ENCODE measurements at places on chromosomes 2 and 18. TPM values are rescaled to one million over a fixed set of nuclear protein-coding genes. Genes with fewer than 3 reads are reported as not detected.

GRCh38 chr18:80037869-80038630 lies 3.8 kb downstream of the RBFA start:
- no peaks in the 10 kb centered on the region for H3K27me3 ChIP-seq
- H3K4me3 ChIP-seq, result no peak overlapping the region
- DNase-seq, result no peak
- no peak overlapping the region for H3K27ac ChIP-seq
- peaks cover 13% of the 10 kb centered on the region for H3K4me1 ChIP-seq

- no peak overlapping the region for H3K4me3 ChIP-seq
- H3K27ac ChIP-seq, result no peak overlapping the region
These were observed 224.8 kb upstream of the NRXN1 start for GRCh38 chr2:51256736-51257135.

- no peak overlapping the region for H3K27ac ChIP-seq
- H3K4me3 ChIP-seq, result no peak overlapping the region
These were observed 706.0 kb downstream of the KCNJ3 start for GRCh38 chr2:155404433-155405002.

DNA sequence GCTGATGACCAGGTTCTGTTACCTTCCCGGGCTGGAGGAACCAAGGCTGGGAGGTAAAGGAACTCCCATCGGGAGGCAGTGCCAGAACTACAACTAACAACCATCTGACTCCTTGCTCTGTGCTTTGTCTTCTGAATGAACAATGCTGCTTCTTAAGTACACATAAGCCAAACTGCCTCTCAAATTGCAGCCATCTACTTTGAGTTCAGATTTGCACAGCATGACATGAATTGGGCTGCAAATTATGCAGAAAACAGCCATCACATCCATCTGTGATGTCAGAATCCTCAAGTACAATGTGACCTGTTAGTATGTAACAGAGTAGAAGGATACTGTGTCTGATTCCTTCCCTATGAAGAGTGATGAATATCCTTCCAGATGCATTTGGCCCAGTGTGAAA lies 290.6 kb downstream of the ZNF521 start:
- H3K27ac ChIP-seq, result no peak overlapping the region
- no peaks in the 10 kb centered on the region for H3K27me3 ChIP-seq
- DNase-seq, result no peak

Gene NT5C1B
- not detected for total RNA-seq

Gene KIF1A
- 20.3 TPM for total RNA-seq

DNA sequence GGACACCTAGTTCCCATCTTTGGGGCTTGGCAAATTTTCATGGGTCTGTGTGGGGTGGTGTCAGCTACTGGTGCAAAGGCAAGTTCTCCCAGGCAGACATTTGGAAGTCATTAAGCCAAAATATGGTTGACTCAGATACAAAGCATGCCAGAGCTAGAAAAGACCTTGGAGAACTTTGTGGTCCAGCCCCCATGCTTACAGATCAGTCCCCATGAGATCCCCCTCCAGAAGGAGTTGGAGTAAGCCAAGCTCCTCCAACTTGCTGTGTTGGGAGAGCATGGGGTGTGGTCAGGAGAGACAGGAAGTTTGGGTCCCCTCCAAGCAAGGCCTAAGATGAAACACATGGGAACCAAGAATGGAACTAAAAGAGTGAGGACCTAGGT lies 224.5 kb downstream of the CYP26B1 start:
- no peak overlapping the region for H3K27ac ChIP-seq
- H3K4me3 ChIP-seq, result no peak overlapping the region
- no peaks in the 10 kb centered on the region for H3K27me3 ChIP-seq
- H3K36me3 ChIP-seq, result no peaks in the 10 kb centered on the region
- no peaks in the 10 kb centered on the region for H3K4me1 ChIP-seq

DNA sequence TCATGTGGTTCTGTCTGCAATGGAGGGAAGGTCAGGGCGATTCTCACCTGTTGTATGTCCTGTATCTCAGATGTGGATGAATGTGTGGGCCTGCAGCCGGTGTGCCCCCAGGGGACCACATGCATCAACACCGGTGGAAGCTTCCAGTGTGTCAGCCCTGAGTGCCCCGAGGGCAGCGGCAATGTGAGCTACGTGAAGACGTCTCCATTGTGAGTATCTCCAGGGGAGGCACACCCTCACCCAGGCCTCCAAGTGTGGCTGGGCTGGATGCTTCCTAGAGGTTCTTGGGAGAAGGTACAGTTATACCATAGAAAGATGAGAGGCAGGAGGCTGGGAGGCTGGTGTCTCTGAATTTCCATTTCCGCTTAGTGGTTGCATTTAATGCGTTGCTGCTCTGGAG lies 46.9 kb downstream of the FBLN7 start:
- no peak overlapping the region for H3K4me3 ChIP-seq
- DNase-seq, result no peak
- H3K27me3 ChIP-seq, result peaks cover 14% of the 10 kb centered on the region
- H3K36me3 ChIP-seq, result no peaks in the 10 kb centered on the region
- H3K27ac ChIP-seq, result no peak overlapping the region

DNA sequence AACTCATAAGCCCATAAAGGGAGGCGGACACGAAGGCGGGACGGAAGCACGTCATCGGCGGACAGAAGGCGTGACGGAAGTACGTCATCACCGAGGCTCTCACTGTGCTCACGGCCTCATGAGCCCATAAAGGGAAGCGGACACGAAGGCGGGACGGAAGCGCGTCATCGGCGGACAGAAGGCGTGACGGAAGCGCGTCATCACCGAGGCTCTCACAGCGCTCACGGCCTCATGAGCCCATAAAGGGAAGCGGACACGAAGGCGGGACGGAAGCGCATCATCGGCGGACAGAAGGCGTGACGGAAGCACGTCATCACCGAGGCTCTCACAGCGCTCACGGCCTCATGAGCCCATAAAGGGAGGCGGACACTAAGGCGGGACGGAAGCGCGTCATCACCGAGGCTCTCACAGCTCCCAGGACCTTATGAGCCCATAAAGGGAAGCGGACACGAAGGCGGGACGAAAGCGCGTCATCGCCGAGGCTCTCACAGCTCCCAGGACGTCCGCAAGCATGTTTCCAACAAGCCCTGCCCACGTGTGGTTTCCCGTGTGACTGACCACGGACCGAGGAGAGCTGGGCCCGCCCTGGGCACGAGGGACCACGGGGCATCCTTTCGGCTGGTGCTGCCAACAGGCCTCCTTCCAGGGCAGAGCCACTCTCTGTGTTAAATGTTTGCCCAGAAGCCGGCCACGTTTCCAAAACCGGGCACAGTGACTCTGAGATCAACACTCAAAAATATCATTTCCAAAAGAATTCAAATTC lies 182.7 kb upstream of the SALL3 start:
- H3K27me3 ChIP-seq, result no peaks in the 10 kb centered on the region
- no peaks in the 10 kb centered on the region for H3K4me1 ChIP-seq
- no peak for DNase-seq
- H3K27ac ChIP-seq, result no peak overlapping the region
- no peaks in the 10 kb centered on the region for H3K36me3 ChIP-seq
- no peak overlapping the region for H3K4me3 ChIP-seq

- H3K4me3 ChIP-seq, result no peak overlapping the region
- H3K27me3 ChIP-seq, result no peaks in the 10 kb centered on the region
- no peaks in the 10 kb centered on the region for H3K36me3 ChIP-seq
- DNase-seq, result no peak
- no peak overlapping the region for H3K27ac ChIP-seq
These were observed 122.6 kb upstream of the EPAS1 start for GRCh38 chr2:46174345-46175170.

Gene BMP10
- total RNA-seq, result not detected

GRCh38 chr2:95315801-95316411 lies 18.8 kb downstream of the KCNIP3 start:
- no peaks in the 10 kb centered on the region for H3K36me3 ChIP-seq
- peak; percentile 87 for DNase-seq
- H3K4me3 ChIP-seq, result peak overlapping the region; percentile 21
- H3K27ac ChIP-seq, result peak overlapping the region; percentile 13
- no peaks in the 10 kb centered on the region for H3K27me3 ChIP-seq

- peaks cover 3% of the 10 kb centered on the region for H3K4me1 ChIP-seq
- no peak for DNase-seq
These were observed 56.7 kb upstream of the ASAP2 start for GRCh38 chr2:9149726-9150567.

Gene IL36RN
- total RNA-seq, result 0.14 TPM

DNA sequence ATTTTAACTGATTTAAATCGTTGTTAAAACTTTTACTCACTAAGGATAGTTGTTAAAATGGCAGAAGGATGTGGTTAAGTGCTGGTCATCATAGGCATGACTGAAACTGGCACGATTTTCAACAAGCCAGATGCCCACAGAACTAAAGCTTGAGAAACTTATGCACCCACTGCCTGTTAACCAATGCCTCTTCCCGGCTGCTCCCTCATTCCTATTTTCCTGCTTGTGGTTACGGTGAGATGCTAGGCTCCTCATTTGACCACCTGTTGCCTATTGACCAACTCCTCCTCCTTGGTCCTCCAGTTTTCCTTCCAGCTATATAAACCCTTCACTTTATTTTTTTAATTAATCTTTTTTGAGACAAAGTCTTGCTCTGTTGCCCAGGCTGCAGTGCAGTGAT lies 238.7 kb downstream of the TFCP2L1 start:
- no peaks in the 10 kb centered on the region for H3K36me3 ChIP-seq
- no peak for DNase-seq
- no peak overlapping the region for H3K4me3 ChIP-seq
- H3K27ac ChIP-seq, result no peak overlapping the region
- H3K27me3 ChIP-seq, result peaks cover 24% of the 10 kb centered on the region
- no peaks in the 10 kb centered on the region for H3K4me1 ChIP-seq

Gene TBR1
- not detected for total RNA-seq

- H3K36me3 ChIP-seq, result no peaks in the 10 kb centered on the region
- H3K27me3 ChIP-seq, result no peaks in the 10 kb centered on the region
- no peak for DNase-seq
- H3K4me1 ChIP-seq, result no peaks in the 10 kb centered on the region
These were observed 108.5 kb upstream of the PGAP1 start for GRCh38 chr2:197035002-197035401.

Gene TDRD15
- not detected for total RNA-seq

GRCh38 chr18:56286775-56287325 lies 351.5 kb downstream of the TXNL1 start:
- no peak overlapping the region for H3K27ac ChIP-seq
- no peak overlapping the region for H3K4me3 ChIP-seq
- peaks cover 8% of the 10 kb centered on the region for H3K4me1 ChIP-seq
- peak; percentile 73 for DNase-seq
- H3K36me3 ChIP-seq, result no peaks in the 10 kb centered on the region

DNA sequence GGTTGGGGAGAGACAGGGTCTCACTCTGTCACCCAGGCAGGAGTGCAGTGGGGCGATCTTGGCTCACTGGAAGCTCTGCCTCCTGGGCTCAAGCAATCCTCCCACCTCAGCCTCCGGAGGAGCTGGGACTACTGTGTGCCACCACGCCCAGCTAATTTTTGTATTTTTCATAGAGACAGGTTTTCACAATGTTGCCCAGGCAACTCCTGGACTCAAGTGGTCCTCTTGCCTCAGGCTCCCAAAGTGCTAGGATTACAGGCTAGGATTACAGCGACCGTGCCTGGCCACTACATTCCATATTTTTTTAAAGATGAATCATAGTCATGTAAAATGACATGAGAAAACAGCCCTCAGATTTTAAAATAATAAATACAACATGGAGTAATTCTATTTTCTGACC lies 32.3 kb downstream of the CWC22 start:
- H3K36me3 ChIP-seq, result peaks cover 12% of the 10 kb centered on the region
- H3K27me3 ChIP-seq, result no peaks in the 10 kb centered on the region
- H3K27ac ChIP-seq, result no peak overlapping the region
- H3K4me3 ChIP-seq, result no peak overlapping the region
- H3K4me1 ChIP-seq, result no peaks in the 10 kb centered on the region
- DNase-seq, result no peak

GRCh38 chr2:143736904-143737303 lies 607.7 kb downstream of the ARHGAP15 start:
- H3K27me3 ChIP-seq, result no peaks in the 10 kb centered on the region
- H3K27ac ChIP-seq, result no peak overlapping the region
- no peak overlapping the region for H3K4me3 ChIP-seq
- no peak for DNase-seq

DNA sequence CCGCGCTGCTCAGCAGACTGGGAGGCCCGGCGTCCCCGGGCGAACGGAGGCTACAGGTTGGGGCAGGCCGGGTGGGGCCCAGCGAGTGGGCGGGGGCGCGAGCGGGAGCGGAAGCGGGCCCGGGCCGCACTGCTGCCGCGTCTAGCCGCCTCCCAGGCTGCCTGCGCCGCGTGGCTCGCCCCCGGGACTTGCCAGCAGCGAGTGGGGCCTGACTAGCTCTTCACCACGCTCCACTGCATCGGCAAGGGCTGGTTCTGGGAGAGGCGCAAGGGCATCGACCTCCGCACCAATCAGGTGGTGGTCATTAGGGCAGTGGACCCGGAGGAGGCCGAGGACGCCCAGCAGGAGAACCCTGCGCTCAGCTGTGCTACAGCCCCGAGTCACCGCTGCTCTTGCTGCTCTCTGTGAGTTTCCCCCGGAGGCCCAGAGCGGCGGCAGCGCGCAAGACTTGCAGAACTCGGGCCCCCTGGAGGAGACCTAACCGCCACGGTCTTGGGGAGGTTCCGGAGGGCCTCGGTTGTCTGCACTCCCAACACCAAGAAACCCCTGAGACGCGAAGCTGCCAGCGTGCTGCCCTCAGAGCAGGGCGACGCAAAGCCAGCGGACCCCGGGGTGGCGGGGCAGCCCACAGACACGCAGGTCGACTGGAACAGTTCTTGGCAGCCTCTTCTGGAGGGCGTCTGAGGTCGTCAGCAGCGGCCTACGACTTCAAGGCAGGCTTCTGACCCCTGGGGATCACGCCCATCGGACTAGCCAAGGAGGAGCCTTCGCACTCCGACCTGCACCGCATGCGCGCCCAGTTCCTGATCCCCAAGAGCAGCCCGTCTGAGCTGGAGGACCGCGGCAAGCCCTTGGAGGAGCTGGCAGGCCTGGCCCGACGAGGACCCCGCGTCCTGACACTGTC lies 27.2 kb upstream of the PTPN2 start:
- peak overlapping the region; percentile 45 for H3K4me3 ChIP-seq
- no peaks in the 10 kb centered on the region for H3K36me3 ChIP-seq
- DNase-seq, result peak; percentile 36
- peaks cover 14% of the 10 kb centered on the region for H3K4me1 ChIP-seq
- peaks cover 9% of the 10 kb centered on the region for H3K27me3 ChIP-seq

- peak overlapping the region; percentile 64 for H3K4me3 ChIP-seq
- peaks cover 37% of the 10 kb centered on the region for H3K4me1 ChIP-seq
- no peaks in the 10 kb centered on the region for H3K36me3 ChIP-seq
- no peaks in the 10 kb centered on the region for H3K27me3 ChIP-seq
- peak overlapping the region; percentile 96 for H3K27ac ChIP-seq
These were observed 1.4 kb downstream of the MBP start for GRCh38 chr18:77131100-77131651.

Data from astrocyte (in vitro differentiated cells and primary cell).